AG09309 (cell line): ENCODE measurements at places on chromosomes 16 and 17.

DNA sequence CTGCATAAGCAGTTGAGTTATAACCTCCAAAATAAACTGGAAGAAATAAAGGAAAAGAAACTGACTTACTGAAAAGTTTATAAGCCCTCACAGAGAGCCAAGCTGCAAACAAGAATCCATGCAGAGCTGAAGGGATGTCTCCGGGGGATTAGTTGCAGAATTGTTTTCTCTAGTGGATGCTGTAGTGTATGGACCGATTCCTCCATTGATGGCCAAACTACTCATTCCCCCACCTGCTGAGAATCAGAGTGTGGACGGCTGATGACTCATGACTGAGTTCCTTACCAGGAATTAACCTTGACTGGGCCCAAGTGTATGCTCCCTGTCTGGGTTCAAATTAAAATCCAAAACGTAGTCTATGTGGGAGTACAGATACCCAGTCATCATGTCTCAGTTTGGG is 93.9 kb upstream of the CDH8 start:
- no peak for DNase-seq

- DNase-seq: no peak
Measured at GRCh38 chr16:20620770-20621169, 44.6 kb upstream of the ACSM2B start.

DNA sequence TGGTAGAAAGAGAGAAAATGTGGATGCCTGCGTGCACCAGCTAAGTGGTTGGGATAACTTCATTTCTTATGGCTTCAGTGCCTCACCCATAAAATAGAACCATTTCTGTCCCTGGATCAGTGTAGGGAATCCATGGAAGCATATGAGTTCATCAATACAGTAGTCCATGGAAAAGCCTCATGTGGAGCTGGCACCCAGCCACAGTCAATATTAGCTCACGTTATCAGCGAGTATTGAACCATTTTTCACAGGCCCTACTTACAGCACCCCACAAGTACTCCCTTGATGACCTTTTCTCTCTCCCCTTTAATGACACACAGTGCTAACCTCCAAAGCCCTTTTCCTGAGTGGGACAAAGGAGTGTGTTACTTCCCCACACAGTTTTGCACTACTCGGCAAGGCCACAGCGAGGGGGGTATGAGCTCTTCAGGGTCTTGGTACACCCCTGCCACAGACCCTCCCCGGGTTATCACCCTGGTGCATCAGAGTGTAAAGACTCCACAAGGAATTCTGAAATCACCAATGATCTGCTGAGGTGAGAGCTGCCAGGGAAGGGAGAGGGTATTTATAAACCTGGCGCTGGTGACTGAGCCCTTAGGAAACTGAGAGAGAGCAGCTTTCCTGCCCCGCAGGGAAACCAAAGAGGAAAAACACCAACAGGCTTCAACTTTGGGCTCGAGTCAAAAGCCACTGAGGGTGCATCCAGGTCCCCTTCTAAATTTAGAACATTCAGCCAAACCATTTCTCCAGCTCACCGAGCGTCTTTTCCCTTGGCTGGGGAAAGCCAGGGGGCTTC is 36.9 kb downstream of the DYNLRB2 start:
- DNase-seq: no peak

DNA sequence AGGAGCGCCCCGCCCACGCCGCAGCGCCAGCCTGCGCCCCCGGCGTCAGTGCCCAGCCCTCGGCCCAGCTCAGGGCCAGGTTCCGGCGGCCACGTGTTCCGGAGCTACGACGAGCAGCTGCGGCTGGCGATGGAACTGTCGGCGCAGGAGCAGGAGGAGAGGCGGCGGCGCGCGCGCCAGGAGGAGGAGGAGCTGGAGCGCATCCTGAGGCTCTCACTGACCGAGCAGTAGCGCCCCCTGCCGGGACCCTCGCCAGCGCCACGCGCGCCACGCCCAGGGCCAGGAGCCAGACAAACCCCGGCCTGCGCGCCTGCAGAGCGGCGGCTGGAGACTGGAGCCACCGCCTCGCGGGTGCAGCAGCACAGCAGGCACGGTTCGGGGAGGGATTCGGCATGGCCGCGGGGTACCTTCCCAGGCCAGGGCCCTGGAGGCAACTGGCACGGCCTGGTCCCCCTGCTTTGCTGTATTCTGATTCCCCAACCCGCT is 9.3 kb downstream of the CORO6 start:
- DNase-seq: no peak

- DNase-seq: no peak
Measured at GRCh38 chr17:9900784-9901183, 4.3 kb downstream of the RCVRN start.

GRCh38 chr16:29992344-29992967 is 3.0 kb downstream of the HIRIP3 start:
- no peak for DNase-seq

DNA sequence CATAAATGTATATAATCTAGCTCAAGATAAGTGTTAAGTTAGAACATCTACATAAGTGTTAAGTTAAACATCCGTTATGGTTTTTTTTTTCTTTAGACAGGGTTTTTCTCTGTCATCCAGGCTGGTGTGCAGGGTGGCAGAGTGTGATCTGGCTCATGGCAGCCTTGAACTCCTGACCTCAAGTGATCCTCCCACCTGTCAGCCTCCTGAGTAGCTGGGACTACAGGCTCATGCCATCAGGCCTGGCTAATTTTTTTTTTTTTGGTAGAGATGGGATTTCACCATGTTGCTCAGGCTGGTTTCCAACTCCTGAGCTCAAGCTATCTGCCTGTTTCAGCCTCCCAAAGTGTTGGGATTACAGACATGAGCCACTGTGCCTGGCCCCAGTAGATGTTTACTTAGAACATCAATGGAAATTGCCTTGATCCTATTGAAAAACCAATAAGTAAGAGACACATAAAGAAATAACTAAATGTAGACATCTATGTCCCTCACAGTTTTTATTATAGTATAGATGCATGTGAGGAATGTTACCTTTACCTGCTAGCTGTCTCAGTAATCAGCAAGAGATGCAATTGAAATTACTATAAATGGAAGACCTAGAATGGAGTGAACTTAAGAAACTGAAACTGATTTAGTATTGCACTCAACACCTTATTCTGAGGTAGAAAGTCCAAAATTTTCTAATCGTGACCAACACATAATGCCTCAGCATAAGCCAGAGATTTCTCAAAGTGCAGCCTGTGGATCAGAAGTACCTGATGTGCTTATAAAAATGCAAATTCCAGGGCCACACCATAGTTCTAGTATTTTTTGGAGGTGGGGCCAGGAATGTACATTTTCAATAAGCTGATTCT is 5.5 kb upstream of the FAM20A start:
- DNase-seq: no peak

DNA sequence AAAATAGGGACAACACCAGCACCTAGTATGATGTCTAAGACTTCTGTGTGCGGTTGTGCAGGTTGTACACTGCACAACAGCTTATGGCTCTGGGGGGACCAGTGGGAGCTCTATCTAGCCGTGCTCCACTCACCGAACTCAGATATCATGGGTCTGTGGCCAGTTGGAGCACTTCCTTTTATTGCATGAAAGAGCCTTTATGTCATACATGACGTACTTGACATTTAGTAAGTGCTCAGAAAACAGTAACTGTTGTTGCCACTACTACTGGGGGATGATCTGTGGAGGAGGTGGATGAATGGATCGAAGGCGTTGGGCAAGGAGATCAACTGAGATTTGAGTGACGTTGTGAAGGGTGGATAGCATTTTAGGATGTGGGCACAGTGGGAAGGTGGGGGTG is 368.8 kb downstream of the SNX29 start:
- DNase-seq: no peak

DNA sequence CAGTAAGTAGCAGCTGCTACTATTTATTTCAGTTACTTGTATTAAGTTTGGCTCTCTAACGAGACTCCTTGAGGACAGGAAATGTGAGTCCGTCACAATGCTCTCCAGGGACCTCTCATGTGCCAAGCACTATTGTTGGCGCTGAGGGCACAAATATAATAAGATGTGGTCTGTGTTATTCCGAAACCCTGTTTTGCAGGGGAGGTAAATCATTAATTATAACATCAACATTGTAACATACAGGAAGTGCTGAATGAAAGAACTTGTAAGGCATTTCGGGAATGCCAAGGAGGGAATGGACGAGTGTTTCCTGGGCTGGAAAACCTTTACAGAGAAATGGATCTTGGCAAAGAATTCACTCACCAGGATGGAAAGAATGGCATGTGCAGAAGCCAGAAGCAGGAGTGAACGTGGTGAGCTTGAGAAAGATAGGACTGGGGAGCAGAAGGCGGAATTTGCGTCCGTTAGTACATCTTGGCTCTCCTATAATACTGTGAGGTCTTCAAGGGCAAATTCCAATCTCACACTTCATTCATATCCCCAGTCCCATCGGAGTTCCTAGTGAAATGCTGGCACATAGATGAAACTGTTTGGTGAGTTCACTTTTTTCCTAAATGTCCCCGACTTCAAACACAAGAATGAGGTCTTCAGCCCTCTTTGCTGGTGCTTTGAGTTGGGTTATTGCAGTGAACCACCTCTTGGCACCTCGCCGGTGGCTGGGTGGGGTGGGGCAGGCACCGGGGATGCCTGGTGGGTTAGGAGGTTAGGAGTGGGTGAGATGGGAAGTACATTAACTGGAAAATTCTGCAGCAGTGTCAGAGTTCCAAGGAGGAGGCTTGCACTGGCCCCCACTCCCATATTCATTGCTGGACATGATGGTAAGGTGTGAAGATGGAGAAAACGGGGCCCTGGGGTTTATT is 11.5 kb downstream of the TAC4 start:
- peak; percentile 13 for DNase-seq

- DNase-seq: no peak
Measured at GRCh38 chr16:56801762-56802161, 63.2 kb upstream of the SLC12A3 start.

GRCh38 chr16:85902366-85903155 is 3.6 kb downstream of the IRF8 start:
- no peak for DNase-seq

DNA sequence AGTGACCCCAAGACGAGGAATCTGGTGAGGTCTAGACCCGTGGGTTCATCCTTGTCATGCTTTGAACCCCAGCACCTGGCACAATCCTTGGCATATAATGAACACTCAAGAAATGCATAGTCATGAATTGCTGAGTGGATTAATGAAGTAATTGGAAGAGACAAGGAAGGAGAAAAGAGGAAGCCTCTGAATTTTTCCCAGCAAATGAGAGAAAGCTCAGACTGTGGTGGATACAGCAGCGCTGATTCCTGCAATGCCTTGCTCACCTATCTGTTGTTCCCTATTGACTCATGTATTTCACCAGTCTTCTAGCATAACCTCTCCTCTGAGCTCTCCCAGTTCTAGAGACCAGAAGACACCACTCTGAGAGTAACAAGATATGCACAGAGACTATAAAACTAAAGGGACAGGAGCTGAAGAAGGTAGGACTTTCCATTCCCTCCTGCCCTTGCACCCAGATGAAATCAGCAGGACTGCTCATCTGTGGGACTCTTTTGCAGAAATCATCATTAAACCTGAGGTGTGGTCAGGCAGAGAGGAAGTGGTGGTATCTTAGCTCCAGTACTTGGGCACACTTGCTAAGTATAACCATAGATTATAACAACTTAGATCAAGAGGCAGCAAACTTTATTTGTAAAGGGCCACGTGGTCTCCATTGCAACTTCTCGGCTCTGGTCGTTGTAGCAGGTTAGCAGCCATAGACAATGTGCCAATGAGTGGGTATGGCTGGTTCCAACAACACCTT is 102.8 kb downstream of the MAF start:
- DNase-seq: no peak

DNA sequence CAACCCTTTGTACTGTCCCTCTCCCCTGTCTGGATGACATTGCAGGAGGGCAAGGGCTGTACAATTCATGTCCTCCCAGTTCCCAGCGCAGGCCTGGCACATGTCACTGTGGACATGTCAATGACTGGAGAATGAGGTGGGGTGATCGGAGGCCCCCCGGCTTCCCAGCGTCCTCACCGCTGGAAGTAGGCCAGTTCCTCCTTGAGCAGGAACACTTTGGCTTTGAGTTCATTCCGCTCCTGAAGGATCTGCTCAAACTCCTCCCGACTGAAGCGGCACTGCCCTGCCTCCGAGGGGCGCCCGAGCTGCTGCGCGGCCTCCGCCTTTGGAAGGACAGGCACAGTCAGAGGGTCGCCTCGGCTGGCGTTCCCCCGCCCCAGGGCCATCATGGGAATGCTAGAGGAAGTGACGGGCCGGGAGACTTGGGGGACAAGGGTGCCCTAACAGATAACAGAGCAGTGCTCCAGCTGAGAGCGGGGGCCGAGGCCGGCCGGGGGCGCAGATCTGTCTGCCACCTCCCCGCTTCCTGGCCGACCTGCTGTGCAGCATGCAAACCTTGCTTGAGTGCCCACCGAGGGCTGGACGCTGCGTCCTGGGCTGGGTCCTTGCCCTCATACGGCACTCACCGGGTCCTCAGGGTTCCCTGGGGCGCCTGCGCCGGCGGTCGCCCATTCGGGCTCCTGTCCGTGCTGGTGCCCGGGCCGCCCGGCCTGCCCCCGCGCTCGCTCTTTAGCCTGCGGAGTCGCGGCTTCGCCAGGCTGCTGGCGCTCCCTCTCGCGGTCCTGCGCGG is 1.3 kb downstream of the RILP start:
- no peak for DNase-seq

DNA sequence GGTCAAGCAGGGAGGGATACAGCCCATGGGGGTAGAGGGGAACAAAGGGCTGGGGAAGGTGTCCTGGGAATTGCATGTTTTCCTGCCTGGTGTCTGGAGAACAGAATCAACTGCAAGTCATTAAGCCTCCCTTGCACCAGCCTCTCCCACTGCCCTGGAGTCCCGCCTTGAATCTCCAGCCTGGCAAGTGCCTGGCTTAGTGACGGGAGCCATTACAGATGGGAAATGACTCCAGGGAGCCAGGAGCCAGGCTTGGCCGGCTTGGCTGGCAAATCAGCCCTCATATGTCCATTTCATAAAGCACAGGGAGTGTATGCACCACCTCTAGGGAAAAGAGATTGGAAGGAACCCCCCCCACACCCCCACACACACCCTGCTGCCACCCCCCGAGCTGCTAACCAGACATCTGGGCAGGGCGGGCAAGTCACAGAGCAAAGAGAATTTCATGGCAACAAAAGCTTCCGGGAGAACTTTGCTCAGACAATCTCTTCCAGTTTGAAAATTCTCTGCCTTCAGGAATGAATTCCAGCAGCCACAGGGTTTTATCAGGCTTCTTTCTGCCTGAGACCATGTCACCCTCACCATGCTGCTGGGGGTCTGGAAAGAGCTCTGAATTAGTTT is 127.7 kb downstream of the NTN1 start:
- DNase-seq: no peak

GRCh38 chr17:63978272-63979200 is 5.8 kb upstream of the SCN4A start:
- no peak for DNase-seq

DNA sequence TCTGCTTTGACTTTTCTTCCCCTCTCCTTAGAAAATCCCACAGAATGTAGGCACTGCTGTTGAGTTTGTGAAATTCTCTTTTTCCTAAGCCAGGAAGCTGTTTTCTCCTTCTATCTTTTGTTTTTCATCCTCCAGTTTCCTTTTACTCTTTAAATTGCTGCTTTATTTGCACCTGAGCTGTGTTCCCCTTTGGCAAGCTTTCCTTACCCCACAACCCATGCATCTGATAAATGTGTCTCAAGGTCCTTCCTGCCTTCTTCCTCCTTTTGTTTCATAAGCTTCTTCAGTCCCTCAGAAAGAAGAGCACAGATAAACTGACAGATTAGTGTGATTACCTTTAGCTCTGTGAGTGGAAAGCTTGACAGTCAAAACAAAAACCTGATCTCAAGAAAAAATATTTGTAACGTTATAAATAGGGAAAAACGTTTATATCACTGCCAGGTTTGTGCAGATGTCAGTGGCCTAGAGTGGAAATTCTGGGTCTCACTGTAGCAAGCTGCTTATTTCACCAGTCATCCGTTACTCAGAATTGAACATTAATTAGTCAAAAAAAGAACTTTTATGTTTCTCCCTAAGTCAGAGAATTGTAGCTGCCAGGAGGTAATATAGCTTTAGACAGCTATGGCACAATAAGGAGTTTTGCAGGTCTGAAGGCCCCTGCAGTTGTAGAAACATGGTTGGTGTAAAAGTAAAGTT is 23.6 kb downstream of the GSDMB start:
- no peak for DNase-seq
